Stimulated activated CD8-positive, alpha-beta memory T cell treated with anti-CD3 and anti-CD28 coated beads, Interleukin-15, amount 100 ng/mL, for 24 hours (primary cell): ENCODE measurements at places on chromosomes 4 and X.

GRCh38 chr4:186151499-186151898, 39.9 kb upstream of the CYP4V2 start:
- DNase-seq, result no peak

DNA sequence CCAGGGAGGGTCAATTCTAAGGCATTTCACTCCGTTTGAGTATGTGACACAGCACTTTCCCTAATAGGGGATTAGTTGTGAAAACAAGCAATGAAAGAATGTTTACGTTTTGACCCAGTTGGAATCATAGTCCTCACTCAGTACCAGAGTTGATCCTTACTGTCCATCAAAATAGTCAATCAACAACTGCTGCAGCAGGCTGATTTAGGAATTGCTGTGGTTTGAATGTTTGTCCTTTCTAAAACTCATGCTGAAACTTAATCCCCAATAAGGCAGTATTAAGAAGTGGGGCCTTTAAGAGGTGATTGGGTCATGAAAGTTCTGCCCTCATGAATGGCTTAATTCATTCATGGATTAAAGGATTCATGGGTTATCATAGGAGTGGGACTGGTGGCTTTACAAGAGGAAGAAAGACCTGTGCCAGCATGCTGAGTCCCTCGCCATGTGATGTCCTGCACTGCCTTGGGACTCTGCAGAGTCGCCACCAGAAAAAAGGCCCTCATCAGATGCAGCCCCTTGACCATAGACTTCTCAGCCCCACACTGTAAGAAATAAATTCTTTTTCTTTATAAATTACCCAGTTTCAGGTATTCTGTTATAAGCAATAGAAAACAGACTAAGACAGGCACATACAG, 3.1 kb upstream of the FBXL5 start:
- no peak for DNase-seq

DNA sequence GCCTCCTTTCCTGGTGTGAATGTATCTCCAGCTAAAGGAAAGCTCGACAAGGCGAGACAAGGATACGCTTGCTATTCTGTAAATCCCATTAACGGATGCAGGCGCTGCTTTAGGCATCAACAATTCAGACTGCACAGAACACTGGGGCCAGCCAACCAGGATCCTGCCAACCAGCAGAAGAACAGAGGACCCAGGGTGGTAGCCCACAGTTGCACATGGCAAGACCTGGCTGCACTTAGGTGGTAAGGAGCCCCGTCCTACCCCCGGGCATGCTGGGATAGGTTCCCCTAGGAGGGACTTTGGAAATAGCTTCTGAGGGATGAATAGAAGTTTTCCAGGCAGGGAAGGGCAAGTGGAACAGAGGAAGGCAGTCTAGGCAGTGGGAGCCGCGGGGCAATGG, 20.7 kb downstream of the PSAPL1 start:
- no peak for DNase-seq

- DNase-seq, result no peak
These were observed 13.4 kb downstream of the CFAP97 start for GRCh38 chr4:185190306-185190856.

- DNase-seq, result no peak
These were observed 190.6 kb downstream of the MID1IP1 start for GRCh38 chrX:38991656-38992440.

- DNase-seq, result no peak
These were observed 2.9 kb downstream of the TEC start for GRCh38 chr4:48266781-48267180.

- DNase-seq, result no peak
These were observed 193.0 kb upstream of the LCORL start for GRCh38 chr4:18214411-18215055.

DNA sequence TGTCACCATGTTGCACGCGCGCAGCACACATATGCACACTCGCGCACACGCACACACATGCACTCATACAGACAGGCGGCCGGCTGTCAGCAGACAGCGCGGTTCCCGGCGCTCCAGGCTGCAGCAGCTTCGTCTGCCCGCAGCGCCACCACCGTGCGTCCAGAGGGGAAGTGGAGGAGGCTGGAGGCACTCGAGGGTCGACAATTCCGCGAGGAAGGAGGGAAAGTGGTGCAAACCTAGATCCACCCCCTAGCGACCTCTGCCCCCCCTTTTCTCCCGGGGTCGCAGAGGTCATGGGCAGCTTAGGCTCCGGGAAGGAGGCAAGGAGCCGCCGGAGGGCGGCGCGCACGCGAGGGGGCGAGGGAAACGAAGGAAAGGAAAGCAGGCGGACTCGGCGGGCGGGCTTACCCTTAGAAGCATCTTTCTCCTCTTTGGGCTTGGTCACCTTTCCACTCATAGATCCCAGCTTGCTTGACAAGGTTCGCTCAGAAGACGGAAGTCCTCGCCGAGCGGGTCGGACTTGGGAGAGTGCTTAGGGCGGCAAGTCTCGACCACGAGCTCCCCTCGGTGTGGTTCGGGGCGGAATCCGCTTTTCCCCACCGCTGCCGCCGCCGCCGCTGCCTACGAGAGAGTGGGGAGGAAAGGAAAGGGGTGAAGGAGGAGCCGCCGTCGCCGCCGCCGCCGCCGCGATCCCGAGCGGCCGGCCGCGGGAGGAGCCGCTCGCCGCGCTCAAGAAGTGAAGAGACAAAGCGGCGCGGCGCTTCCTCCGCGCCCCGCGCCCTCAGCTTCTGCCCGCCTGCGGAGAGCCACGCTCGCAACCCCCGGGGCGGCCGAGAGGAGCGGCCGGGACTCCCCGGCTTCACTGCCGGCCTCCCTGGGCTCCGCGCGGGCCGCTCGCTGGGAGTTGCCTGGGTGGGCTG, 326.6 kb upstream of the F9 start:
- no peak for DNase-seq

DNA sequence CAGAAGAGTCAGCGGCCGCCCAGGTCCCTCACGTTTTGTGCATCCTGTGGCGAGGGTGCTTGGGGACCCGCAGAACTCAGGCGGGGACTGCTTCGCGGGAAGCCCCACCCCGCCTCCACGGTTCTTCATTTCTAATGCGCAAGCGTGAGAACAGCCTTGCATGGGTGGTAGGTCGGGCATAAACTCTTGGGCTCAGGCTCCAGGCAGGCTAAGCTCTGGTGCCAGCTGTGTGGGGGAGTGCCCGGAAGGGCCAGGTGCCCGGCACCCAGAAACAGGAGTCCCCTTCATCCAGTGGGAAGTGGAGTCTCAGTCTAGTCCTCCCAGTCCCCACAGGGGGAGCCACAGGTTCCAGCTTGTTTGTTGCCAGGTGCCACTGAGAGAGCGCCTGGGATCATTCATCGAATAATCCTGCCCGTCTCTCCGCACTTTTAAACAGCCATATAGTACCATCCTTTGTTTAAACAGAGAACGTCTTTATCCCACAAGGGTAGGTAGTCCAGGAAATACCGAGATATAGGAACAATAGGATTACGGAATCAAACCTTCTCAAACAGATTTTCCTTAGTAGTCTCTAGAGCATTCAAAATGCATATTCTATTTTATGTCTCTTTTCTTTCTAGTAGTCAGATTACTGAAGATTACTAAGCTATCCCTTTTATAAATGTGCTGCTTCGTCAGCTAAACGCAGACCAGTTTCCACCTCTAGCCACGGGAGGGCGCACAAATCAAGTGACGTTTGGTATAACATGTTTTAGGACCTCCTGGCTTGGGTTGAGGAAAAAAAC, 12.7 kb upstream of the RBBP7 start:
- DNase-seq, result peak; percentile 14

GRCh38 chr4:98510757-98511517, 147.5 kb downstream of the TSPAN5 start:
- DNase-seq, result no peak

DNA sequence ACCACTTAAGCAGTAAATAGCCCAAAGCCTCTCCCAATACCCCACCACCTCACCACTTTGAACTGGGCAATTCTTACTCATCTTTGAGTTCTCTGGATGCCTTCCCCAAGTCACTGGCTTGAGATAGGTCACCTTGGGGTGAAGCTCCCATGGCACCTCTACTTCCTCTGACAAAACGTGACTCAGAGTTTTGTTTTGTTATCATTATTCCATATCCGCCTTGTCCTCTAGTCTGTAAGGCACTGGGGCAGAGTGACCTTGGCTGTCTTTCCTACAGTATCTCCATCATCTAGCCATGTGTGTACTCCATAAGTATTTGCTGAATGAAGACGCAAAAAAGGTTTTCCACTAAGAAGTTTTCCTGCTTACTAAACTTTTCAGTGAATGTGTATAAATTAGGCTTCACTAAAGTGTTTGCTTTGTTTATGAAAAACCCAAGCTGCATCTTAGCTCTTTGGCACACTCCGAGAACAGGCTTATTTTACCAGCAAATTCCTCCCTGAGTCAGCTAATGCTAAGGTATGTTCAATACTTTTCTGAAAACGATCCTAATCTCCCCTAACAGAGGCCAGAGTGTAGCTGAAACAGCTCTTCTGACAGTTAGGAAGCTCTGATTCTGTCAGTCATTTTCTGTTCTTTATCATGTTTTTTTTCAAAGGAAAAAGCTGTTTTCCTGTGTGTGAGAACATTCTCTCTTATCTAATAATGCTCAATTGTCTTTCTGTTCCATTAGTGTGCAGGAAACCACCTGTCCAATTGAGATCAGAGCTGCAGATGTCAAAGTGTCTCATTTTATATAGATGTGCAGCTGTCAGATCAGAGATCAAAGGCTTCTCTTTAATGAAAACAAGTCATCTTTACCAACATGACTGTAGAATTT, 30.2 kb upstream of the TSPAN5 start:
- DNase-seq, result no peak

DNA sequence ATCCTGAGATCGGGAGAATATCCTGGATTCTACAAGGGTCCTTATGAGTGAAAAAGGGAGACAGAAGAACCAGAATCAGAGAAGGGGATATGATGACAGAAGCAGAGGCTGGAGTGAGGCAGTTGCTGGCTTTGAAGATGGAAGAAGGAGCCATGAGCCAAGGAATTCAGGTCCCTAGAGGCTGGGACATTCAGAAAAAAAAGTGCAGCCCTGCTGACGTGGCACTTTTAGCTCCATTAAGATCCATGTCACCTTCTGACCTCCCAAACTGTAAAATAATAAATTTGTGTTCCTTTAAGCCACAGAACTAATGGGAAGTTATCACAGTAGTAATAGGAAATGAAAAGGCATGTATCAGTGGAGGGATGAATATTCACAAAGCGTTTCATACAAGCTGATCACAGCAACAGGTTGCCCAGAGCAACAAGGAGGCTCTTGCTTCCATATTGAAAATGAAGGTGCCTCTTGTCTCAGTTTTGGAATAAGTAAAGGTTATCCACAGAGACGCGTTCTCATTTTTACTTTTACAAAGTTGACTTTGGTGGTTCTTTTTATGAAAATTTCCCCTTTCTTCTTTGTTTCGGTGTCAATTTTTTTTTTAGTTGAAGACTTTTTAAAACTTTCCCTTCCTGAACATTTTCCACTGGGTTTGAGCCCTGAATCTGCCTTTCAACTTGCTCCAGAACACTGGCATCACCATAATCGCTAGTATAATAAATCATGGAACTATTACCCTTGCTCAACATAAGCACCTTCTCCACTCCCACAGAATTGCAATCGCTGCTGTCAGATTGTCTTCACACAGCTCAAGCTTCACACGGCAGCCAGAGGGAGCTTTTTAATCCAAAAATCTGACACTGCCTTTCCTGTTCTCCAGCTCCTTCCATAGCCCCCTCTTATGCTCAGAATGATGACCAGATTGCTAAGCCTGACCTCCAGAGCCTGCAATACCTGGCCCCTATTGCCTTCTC, 127.6 kb upstream of the RBPJ start:
- DNase-seq, result no peak

DNA sequence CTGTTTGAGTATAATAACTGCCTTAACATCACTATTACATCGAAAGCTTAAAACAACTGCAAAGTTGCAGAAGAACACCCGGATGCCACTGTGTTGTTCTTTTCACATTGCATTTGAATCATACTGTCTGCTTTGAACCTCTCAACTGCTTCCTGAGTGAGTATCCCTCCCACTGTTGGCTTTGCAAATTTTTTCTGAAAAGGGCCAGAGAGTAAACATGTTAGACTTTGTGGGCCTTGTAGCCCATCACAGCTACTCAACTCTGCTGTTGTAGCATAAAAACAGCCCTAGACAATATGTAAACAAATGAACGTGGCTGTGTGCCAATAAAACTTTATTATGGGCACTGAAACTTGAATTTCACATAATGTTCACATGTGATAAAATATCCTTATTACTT, 76.1 kb downstream of the NSG1 start:
- DNase-seq, result no peak

DNA sequence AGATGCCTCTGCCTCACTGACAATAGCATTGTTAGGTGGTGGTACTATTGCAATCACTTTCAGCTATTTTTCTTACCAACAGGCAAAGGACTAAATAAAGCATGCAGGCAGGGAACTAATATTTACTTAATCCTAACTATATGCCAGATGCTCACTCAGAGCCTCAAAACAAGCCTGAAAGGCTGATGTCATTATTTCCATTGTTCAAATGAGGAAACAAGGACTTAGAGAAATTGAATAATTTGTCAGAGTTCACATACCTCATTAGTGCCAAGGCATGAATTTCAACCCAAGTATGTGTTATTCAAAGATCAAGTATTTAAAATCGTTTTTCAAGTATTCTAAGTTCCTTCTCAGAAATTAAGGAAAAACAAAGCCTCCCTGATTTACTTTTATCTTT, 374.9 kb upstream of the TECRL start:
- no peak for DNase-seq

DNA sequence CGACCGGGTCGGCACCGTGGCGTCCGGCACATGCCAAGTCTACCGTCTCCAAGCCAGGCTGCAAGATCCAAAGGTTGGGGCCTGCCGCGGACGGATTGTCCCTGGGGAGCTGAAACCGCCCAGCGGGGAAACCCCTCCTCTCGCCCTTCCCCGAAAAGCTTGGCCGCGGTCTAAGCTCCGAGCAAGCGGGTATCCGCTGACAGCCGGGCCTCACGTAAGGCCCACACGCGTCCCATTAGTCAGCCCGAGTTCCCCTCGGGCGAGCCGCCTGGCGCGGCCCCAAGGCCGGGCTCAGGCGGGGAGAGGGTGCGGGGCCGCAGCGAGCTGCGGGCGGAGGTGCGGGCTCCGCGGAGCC, 6.8 kb upstream of the BCOR start:
- DNase-seq, result no peak

- no peak for DNase-seq
These were observed 641.3 kb downstream of the RPA4 start for GRCh38 chrX:97524997-97525396.

GRCh38 chr4:56941403-56941802, 33.7 kb downstream of the REST start:
- no peak for DNase-seq

GRCh38 chrX:19554786-19555185, 39.5 kb upstream of the MAP3K15 start:
- DNase-seq, result no peak

GRCh38 chr4:163175971-163176958, 9.6 kb upstream of the NAF1 start:
- no peak for DNase-seq

DNA sequence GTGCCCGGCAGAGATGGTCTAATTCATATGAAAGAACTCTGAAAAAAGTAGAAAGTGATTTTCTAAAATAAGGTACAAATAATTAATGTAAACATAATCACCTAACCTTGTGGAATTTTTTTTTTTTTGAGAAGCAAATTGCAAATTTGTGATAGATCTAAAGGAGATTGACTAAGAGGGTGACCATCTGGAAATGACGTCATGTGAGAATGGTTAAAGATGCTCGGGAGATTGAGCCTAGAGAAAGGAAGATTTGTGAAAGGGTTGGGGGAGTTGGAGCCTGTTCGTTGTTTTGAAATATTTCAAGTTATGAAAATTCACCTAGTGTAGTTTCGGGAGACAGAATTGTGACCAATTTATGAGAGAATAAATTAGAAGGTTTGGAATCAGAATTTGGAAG, 115.7 kb upstream of the ANK2 start:
- DNase-seq, result no peak

- no peak for DNase-seq
These were observed 8.5 kb downstream of the OTUD4 start for GRCh38 chr4:145171911-145172310.

- DNase-seq, result peak; percentile 37
These were observed 605 bp downstream of the ANXA5 start for GRCh38 chr4:121696170-121696580.
